ENCODE measurements at places on chromosomes 2 and 18. TPM values are rescaled to one million over a fixed set of nuclear protein-coding genes. Genes with fewer than 3 reads are reported as not detected.

The LMAN2L gene
- total RNA-seq, result 13.1 TPM

The CHST10 gene
- 13.1 TPM for total RNA-seq

The WDR54 gene
- 49.0 TPM for total RNA-seq

The HOXD12 gene
- total RNA-seq, result not detected

The OSBPL1A gene
- total RNA-seq, result 13.9 TPM

The ALPG gene
- not detected for total RNA-seq

The SPOPL gene
- 6.2 TPM for total RNA-seq

The TCF7L1 gene
- total RNA-seq, result 2.2 TPM

The SPDYA gene
- not detected for total RNA-seq

The ITGAV gene
- 108 TPM for total RNA-seq

The SNORC gene
- total RNA-seq, result not detected

The ADNP2 gene
- total RNA-seq, result 20.7 TPM

The TMEM169 gene
- total RNA-seq, result 7.0 TPM

The DHRS9 gene
- not detected for total RNA-seq

The ROCK1 gene
- 11.4 TPM for total RNA-seq

The RTP5 gene
- not detected for total RNA-seq

The GKN1 gene
- not detected for total RNA-seq
